ENCODE measurements at places on chromosomes 1 and 21.

GRCh38 chr1:246271516-246271915, 235.6 kb downstream of the SMYD3 start:
- DNase-seq = no peak

GRCh38 chr1:40421431-40422384, 28.6 kb upstream of the ZFP69B start:
- no peak for DNase-seq

DNA sequence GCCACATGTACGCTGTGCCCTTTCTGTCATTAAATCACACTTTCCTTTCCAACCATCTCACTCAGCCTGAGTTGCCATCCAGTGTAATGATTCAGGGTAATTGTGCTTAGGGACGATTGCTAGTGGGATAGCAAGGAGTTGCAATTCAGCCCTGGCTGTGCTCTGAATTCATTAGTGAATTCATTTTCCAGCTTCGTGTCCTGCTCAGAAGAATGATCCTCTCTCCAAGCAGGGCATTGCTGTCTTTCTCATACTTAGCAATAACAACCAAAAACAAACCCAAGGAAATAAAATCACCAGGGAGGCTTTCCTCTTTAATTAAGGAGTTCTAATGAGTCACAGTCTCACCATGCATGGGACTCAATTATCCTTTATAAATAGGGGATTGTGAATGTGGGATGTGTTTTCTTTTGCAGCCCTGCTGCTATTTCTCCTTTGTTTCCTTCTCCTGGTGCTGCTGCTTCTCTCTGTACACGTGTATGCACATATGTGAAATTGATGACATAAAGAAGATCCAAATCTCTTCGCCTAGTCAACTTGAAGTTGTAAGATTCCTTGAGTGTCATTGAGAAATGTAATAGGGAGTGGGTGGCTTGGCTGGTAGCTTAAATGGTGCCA, 167.0 kb downstream of the TSEN15 start:
- no peak for DNase-seq

DNA sequence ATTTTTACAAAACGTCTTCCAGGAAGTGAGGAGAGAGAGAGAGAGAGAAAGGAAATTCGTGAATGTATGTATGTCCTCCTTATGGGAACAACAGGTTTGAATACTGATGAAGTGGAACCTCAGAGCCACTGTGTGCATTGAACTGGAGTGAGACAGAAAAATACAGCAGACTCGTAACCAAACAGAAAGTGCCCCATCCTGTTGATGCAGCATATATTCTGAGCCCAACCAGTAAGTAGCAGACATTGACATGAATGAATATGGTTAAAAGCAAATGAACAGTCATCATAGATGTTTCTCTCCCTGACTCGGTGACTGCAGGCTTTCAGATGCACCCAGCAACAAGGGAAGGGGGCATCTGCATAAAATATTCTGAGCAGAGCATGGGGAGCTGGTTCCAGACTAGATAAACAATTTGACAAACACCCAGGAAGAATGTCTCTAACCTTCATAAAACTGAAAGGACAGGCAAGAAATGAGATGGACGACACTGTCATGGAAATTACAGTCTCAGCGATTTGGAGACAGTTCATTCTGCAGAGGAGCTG, 471.0 kb upstream of the PBX1 start:
- no peak for DNase-seq

DNA sequence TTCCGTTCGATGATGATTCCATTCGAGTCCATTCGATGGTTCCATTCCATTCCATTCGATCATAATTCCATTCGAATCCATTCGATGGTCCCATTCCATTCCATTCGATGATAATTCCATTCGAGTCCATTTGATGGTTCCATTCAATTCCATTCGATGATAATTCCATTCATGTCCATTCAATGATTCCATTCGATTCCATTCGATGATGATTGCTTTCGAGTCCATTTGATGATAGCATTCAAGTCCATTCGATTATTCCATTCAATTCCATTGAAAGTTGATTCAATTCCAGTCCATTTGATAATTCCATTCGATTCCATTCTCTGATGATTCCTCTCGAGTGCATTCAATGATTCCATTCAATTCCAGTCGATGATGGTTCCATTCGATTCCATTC, 3895.3 kb downstream of the SRGAP2C start:
- DNase-seq = no peak

- peak; percentile 54 for DNase-seq
These were observed at the start of gene ITPKB for GRCh38 chr1:226738995-226739695. ITPKB (minus strand) TSS chr1:226739282; CDS start chr1:226737458, 1,824 bp downstream.

DNA sequence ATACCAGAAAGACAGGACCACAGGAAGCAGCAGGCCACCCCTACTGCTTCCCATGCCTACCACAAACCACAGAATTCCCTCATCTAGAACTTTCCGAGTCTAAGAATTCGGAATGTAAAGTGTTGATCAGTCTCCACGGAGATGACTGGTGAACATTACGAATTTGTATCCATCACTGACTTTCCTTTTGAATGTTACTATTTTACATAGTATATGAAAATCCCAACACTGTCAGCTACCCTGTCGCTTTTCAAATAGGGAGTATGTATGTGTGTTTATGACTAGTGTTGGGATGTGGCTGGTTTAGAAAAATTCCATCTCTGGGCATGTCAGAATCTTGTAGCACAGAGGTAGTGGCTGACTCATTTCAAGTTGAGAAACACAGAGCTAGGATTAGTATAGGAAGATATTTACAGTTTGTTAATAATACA, 118.2 kb downstream of the COQ8A start:
- no peak for DNase-seq

DNA sequence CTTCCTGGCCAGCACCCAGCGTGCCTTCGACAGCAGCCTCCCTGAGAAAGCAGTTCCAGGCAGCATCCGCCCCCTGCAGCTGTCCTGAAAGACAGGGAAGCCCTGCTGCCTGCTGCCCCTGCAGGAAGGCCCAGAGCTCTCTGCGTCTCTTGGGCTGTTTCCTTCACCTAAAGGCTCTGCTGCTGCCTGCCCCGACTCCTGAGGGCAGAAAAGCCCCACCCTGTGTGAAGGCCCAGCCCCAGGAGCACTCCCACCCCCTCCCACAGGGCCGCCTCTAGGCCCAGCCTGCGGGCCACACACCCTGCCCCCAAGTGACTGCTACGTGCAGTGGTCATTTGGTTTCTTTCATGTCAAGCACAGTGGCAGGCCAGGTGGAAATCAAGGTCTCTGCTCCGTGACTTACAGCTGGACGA, 12.4 kb downstream of the RIPK4 start:
- DNase-seq = peak; percentile 16

- DNase-seq = peak; percentile 35
These were observed 31.7 kb downstream of the SKI start for GRCh38 chr1:2259668-2260402.

DNA sequence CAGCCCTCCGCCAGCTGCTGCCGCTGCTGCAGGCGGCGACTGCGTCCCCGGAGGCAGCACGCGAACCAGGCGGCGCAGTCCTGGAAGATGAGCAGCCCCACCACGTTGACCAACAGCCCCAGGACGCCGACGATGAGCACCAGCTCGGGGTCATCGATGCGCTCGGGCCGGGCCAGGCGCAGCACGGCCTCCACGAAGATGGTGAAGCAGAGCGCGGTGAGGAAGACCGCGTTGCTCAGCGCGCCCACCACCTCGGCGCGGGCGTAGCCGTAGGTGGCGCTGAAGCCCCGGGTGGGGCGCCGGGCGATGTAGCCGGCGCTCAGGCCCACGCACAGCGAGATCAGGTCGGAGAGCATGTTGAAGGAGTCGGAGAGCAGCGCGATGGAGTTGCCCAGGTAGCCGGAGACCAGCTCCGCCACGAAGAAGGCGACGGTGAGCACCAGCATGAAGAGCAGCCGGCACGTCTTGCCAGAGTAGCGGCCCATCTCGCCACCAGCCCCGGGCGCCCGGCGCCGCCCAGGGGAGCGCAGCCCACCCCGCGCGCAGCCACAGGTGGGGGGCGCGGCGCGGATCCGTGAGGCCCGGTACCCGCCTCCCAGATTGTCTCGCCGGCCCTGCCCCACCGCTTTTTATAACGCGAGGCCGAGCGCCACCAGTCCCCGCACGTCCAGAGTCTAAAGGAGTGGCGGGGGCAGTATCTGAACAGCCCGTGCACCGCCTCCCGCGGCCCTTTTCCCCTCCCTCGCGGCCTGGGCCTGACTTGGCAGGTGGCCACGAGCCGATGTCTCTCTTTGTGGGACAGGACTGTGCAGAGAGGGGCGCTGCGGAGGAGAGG, at the start of gene SLC30A10:
Gene SLC30A10 (minus strand): TSS at position 602 of the 835 bp plus-strand sequence. CDS start 117 bp downstream, at position 485.
- peak; percentile 48 for DNase-seq

GRCh38 chr1:162023547-162024501, at the start of gene OLFML2B:
OLFML2B (minus strand) TSS chr1:162023869; CDS start chr1:162023430, 439 bp downstream.
- DNase-seq = peak; percentile 88

- no peak for DNase-seq
These were observed 344.5 kb downstream of the PDE4B start for GRCh38 chr1:66137235-66137634.

DNA sequence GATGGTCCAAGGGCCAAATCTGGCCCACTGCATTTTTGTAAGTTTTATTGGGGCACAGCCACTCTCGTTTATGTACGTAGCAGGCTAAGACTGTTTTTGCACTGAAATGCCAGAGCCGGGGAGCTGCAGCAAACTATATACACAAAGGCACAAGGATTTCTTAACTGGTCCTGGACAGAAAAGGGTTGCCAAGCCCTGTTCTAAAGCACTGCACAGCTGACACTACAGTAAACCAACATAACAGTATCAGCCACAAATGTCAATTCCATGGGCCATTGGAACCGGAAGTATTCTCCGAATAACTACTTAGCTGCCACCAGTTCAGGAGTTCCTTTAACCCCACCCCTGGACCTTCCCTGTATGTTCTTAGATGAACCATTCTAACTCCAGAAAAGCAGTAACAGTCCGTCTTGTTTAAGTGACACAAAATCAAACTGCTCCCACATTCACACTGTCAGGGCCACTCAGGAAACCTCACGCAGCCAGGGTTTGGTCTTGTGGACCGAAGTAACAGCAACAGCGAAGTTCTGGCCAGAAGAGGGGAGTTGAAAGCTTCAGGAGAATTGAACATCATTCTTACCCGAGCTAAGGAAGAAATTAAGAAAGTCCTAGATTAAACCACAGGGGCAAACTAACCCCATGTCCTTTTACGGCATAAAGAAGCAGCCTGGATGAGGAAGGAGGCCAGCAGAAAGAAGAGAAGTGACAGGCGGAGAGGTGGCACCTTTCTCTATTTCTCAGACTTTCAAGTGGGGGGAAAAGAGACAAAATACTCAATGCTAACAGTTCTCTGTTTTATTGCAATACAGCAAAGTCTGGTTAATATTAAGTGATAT, 49.2 kb downstream of the COQ8A start:
- no peak for DNase-seq

GRCh38 chr1:200528858-200529606, 91.5 kb downstream of the KIF14 start:
- no peak for DNase-seq

DNA sequence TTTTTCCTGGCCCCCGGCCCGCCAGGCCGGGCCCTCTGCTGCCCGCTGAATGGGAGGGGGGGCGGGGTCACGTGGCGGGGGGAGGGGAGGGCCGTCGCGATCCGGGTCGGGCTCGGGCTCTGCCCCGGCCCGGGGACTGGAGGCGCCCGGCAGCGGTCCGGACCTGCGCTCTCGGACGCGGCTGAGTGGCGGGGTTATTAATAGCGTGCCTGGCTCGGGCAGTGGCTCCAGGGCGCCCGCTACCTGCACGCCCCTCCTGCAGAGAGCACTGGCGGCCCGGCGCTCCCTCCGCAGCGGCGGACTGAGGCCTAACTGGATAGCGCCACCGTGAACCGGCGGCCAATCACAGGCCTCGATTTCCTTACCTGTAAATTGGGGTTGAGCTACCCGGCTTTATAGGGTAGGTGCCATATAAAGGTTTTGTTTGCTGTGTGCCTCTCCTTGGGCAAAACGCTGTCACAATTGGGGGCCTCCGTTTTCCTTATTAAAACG, 28.1 kb downstream of the AHDC1 start:
- peak; percentile 88 for DNase-seq

DNA sequence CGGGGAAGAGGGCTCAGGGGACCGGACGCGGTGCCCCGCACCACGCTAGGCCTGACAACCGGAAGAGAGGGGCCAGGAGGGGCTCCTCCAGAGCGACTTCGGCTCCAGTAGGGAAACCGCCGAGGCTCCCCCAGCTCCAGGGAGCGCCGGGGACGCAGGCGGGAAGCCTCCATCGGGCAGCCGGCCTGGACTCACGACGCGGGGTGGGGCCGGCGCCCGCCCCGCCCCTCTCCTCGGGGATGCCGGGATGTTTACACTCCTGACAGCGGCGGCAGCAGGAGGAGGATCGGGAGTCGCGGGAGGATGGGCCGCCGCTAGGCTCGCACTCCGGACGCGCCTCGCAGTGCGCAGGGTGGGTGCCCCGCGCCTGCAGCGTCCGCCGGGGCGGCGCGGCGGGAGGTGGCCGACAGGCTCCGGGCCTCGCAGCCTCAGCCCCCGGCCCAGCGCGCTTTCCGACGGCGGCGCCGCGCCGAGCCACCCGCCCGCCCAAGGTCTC, at the start of gene NEK7:
Gene NEK7 (plus strand): TSS at position 254 of the 496 bp plus-strand sequence. CDS start 75,583 bp downstream, outside the sequence.
- DNase-seq = peak; percentile 92

GRCh38 chr21:23921670-23922418, 1685.4 kb downstream of the MRPL39 start:
- DNase-seq = no peak

DNA sequence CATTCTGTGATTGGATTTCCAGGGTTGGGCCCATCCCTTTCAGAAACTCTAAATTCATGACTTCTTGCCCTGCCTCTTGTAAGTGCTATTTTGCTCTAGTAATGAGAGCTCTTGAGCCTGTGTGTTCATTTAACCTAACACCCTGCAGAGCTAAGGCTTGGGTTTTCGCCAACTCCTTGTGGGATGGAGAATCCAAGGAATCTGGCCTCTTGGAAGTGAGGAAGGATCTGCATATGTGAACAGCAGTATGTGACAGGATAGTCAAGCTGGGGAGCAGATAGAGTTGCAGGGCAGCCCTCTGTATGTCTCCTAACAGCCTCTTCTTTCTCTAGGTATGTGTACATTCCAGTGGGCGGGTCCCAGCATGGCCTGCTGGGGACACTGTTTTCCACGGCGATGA, 258.9 kb downstream of the HHAT start:
- no peak for DNase-seq

DNA sequence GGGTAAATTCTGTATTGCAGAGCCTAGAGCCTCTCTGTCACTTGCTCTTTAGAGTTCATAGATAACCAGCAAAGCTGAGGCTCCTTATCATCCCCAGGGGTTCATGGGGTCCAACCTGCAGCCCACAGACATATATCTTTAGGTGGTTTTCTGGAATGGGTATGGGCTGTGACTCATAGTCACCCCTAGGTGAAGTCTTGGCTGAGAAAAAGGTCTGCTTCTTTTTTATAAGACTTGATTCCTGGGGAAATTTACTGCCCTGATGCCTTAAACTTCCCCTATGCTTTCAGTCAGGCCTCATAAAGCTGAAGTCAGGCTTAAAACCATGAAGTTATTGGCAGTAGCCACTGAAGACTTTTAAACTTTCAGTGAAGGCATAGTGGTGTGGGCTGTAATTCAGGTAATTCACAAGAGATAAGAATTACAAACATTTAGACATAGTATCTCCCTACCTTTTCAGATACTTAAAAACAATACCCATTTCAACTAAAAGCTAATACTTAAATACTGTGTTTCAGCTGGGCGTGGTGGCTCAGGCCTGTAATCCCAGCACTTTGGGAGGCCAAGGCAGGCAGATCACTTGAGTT, 46.8 kb downstream of the MACO1 start:
- DNase-seq = no peak

GRCh38 chr1:74317663-74318062, 82.5 kb downstream of the TNNI3K start:
- no peak for DNase-seq

Measured in Right ventricle myocardium superior (tissue), 1 donor.